ENCODE measurements at places on chromosomes 6 and 20. TPM values are rescaled to one million over a fixed set of nuclear protein-coding genes. Genes with fewer than 3 reads are reported as not detected.
A peak's percentile ranks its signal among the peaks of the same experiment; 100 is the strongest.

DNA sequence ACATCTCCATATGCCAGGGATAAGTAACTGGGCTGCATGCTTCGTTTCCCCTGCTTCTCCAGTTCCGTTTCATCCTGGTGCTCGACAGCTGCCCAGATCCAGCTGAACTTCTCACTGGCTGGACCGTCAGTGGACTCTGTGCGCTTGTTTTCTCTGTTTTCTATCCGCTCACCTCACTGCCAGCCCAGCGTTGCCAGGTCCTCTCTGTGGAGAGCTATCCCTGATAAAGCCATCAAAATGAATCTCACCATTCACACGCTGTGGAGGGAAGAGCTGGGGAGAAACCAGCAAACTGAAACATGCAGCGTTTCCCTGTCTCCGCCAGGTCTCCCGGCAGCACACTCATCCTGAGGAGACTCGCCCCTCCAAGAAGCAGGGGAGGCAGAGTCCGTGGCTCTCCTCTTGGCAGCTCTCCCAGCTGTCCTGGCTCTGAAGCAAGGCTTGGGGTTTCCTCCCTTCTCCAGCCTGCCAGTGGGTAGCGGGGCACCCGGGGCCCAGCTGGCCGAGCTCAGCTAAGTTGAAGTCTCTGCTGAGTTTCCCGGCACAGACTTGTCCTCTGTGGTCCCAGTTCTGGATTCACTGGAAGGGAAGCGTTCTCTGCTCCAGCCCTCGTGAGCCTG lies 160.9 kb downstream of the DTNBP1 start:
- no peak for DNase-seq

GRCh38 chr6:5584078-5584482 lies 322.8 kb downstream of the FARS2 start:
- no peak for DNase-seq

The RAB44 gene
- 0.11 TPM for total RNA-seq

- peak; percentile 78 for DNase-seq
These were observed 3.1 kb downstream of the PXDC1 start for GRCh38 chr6:3748208-3749066.

DNA sequence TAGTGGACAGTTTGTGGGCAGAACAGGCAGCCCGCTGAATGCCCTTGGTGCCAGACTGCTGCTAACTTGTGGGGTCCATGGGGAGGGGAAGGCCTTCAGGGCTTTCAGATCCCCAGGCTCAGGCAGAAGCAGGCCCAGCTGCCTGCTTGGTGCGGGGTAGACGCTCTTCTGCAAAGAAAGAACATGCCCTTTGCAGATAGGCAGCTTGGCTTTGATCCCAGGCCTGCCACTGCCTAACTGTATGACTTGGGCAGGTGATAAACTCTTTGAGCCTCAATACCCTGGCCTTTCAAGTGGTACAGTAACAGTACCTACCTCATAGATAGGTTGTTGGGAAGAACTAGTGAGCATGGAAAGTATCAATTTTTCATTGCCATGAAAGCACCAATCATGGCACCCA lies 28.4 kb downstream of the CHMP4B start:
- DNase-seq: no peak

GRCh38 chr6:75428204-75428603 lies 65.4 kb downstream of the FILIP1 start:
- DNase-seq: no peak

DNA sequence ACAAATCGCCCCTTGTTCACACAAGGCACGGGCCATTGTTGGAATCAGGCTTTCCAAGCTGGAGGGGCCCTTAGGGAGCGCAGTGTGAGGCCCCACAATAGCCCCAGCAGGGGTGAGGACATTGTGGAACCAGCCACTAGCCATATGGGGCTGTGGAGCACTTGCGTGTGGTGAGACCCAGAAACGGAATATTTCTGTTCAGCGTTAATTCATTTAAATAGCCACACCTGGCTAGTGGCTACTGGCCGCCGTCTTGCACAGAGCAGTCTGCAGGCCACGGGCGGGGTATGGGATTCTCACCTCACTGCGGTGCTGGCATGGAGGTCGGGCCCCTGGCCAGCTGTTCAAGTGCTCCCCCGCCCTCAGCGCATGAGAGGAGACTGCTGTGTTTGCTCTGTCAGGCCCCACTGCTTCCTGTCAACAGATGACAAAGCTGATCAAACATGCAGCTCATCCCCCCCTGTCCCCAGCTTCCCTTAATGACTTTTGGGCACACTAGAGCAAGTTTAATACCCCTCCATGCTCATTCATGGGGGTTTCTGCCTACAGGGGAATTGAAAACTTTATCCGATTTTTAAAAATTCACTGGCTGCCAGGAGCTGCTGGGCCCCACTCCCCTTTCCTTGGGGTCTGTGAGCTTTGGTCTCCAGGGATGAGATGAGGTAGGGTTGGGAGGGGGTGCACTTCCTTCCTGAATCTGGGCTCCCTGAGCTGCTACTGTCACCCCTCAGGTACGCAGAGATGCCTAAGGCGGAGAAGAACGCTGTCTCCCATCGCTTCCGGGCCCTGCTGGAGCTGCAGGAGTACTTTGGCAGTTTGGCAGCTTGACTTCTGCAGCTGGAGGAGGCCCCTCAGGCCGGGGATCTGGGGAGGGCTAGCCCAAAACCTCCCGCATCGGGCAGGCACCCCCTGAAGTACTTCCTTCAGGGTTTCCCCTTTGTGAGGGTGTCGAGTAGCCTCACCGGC lies 13.6 kb downstream of the ITPA start:
- DNase-seq: no peak

The DEFB132 gene
- not detected for total RNA-seq

- DNase-seq: no peak
These were observed 1.0 kb downstream of the SGK1 start for GRCh38 chr6:134316733-134317431.

GRCh38 chr6:37732688-37733087 lies 35.0 kb upstream of the MDGA1 start:
- peak; percentile 55 for DNase-seq

- no peak for DNase-seq
These were observed 108.9 kb downstream of the IMPG1 start for GRCh38 chr6:75963569-75963968.

- DNase-seq: no peak
These were observed 217.4 kb upstream of the GMDS start for GRCh38 chr6:2462831-2463230.

DNA sequence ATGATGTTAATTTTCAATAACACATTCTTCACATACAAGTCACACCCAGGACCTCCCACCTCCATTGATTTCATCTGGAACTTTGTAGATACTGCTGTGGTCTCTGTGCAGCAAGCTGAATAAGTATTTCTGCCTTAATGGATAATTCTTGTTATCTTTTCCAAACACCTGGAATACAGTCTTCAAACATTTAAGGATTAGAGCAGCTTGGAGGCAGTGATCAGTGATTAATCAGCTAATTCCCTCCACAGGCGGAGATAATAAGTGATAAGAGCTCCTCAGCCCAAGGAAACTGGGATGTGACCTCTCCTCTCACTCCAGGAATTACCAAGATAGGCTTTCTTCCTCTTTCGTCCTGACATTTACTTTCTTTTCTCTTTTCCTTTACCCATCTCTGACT lies 110.7 kb downstream of the FIG4 start:
- DNase-seq: no peak

The EFCAB8 gene
- total RNA-seq: 0.55 TPM

DNA sequence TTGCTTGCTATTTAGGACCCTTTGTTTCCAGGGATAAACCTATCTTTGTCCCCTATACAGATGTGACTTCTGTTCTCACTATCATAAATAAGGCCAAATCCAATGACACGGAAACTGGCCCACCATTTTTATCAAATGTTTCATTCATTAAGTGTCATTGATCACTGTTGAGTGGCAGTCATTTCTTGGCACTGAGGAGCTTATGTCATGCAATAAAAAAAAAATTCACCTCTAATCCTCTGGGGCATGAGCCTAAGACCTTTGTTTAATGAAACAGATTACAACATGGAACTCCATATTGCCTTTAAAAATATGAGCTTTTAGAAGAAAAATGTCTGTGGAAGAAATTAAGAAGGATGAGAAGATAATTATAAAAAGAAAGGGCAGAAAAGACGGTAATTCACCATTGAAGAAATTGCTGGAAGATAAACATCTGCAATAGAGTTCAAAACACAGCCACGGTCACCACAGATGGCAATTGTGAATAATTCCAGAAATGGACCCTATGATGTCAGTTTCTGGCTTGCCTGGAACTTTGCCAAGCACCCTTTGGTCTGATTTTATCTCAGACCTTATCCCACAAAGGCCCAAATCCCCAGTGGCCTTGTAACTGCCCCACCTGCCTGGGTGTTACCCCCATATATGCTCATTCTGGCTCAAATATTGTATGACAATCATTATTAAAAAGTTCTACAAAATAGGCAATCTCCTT lies 91.1 kb downstream of the DST start:
- no peak for DNase-seq

- no peak for DNase-seq
These were observed 169.4 kb upstream of the TAB2 start for GRCh38 chr6:149147938-149148718.

DNA sequence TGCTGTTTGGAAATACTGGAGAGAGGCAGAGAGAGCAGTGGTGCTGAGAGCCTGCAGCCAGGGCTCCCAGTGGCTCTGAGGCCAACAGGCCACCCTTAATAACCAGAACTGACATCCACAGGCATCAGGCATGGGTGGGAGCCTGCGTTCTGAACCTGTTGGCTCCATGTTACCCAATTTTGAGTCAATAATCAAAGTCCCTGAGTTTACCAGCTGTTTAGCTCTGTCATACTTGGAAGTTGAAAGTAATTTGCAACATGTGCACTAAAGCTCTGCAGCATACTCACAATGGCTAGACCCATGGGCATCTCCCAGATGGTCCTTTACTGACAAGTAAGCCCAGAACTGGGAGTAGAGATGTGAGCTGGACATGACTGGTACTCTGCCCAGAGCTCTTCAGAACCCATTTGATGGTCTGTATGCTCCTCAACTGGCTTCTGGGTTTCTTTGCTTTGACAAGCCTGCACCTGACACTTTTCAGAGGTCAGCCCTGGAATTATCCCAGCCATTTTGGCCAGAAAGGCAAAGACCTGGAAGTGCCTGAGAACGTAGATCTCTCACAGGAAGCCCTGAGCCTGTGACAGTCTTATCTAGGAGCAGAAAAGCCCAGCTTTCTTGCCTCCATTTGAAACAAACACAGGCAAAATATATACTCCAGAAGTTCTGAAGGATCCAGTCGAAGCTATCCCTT lies 122.4 kb upstream of the CITED2 start:
- no peak for DNase-seq

DNA sequence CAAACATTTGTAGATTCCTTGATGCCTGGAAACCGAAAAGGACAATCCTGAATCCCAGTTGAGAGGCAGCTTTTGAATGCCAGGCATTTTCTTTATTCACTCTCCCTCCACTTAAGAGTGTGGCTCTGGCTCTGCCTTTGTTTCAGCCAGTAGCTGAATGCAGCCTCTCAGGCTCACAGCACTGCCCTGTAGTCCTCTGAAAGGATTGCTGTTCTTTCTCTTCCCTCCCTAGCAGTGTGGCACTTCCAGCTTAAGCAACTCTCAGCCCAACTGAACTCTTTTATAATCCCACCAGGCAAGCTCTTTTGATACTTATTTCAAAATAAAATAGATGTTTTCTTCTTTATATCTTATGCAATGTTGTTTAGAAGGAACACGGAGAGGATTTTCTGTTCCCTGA lies 415.6 kb downstream of the GJA1 start:
- peak; percentile 45 for DNase-seq

GRCh38 chr6:150613269-150613668 lies 13.6 kb downstream of the PLEKHG1 start:
- DNase-seq: no peak

GRCh38 chr20:36859282-36859555 lies 16.7 kb upstream of the TLDC2 start:
- DNase-seq: no peak

The CCN6 gene
- not detected for total RNA-seq

The TRIM31 gene
- 0.11 TPM for total RNA-seq

DNA sequence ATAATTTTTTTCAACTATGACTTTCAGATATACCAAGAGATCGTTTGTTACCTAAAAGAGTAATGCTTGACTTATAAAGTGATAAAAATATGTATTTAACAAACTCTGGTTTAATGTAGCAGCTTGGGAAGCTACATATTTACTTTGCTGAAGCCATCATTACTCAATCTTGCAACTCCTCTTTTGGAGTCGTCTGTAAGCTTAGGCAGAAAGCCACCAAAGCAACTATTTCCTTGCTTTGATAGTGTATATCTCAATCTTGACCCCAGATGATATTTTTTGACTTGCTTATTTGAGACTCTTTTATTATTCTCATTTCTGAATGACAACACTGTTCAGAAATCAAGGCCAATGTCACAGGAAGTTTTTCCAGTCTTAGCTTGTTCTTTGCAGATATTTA lies 183.0 kb downstream of the SAMD5 start:
- no peak for DNase-seq

GRCh38 chr20:42610070-42610469 lies 579.6 kb downstream of the PTPRT start:
- no peak for DNase-seq

The DACT2 gene
- total RNA-seq: 4.9 TPM

The GFOD1 gene
- total RNA-seq: 5.8 TPM

The TINAG gene
- total RNA-seq: not detected

- no peak for DNase-seq
These were observed 1.9 kb upstream of the TMEM242 start for GRCh38 chr6:157325069-157325805.

The PKHD1 gene
- 0.09 TPM for total RNA-seq

DNA sequence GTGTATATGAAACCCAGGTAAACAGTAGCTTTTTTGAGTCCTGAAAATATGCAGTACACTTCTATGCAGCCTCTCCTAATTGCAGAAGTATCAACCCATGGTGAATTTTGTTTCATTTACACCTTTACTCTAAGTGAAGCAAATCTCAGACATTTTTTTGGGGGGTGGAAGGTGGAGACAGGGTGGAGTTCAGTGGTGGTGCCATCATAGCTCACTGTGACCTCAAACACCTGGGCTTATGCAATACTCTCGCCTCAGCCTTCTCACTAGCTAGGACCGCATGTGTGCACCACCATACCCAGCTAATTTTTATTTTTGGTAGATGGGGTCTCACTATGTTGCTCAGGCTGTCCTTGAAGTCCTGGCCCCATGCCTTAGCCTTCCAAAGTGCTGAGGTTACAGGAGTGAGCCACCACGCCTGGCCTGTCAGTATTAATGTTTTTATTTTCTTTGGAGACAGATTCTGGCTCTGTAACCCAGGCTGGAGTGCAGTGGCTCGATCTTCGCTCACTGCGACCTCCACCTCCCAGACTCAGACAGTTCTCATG lies 80.3 kb downstream of the JARID2 start:
- DNase-seq: no peak

DNA sequence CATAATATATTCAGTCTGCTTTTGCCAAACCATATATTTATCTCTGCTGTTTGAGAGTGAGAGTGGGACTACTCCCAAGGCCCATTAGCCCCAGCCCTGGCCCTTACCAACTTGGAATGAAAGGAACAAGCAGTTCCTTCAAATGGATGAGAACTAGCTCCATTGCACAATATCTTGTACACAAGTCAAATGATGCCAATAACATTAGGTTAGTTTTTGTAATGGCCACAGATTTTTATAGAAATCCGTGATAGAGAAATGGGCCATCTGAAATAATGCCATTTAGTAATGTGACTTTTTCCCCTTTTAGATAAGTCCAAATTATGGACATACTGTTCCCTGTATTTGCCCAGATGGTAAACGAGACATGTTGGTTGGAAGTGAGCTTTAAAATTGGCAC lies 117.0 kb downstream of the MAP3K7 start:
- no peak for DNase-seq
